Testis (tissue), 5 donors: ENCODE measurements at places on chromosomes 7 and 10.

DNA sequence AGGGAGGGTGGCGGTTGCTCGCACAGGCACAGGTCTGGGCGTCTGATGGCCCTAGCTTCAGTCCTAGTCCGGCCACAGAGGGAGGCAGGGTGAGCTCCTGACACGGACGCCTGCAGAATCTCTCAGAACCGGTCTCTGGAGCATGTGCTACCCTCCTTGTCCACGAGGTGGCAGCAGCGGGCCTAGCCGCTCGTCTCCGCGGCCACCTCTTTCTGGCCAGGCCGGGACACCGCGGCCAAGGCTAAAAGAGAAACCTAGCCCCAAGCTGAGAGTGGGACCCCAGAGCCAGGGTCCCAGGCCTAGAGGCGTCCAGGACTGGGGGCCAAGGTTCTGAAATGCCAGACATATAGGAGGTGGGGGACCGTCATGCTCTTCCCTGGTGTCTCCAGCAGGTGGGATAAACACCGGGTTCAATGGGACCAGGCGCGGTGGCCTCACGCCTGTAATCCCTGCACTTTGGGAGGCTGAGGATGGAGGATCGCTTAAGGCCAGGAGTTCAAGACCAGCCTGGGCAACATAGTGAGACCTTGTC, 3.2 kb upstream of the LAT2 start:
- peak; percentile 91 for DNase-seq

- no peak for DNase-seq
Observed at GRCh38 chr7:106248600-106248999, 36.2 kb downstream of the NAMPT start.

DNA sequence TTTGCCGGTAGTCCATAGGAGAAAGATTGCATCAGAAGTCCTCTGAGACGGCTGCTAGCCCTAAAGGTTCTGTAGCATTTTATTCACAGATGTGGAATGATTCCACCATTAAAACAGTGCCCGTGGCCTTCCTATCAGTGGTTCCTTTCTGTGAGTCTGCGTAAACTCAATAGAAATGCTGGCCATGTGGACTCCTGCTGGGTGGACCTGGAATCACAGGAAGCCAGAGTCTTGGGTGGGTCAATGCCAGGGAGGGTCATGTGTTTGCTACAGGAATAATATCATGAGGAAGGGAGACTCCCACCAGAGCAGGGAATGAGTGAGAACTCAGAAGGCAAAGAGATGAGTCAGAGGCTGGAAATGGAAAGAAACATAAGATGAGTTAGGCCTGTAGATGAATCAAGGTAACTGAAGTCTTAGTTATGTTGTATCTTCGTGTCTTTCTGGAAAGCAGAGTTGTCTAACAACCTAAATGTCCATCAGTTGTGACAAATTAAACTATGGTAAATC, 410.4 kb upstream of the AUTS2 start:
- no peak for DNase-seq

GRCh38 chr7:24756545-24757352, 515 bp downstream of the GSDME start:
- peak; percentile 61 for DNase-seq

DNA sequence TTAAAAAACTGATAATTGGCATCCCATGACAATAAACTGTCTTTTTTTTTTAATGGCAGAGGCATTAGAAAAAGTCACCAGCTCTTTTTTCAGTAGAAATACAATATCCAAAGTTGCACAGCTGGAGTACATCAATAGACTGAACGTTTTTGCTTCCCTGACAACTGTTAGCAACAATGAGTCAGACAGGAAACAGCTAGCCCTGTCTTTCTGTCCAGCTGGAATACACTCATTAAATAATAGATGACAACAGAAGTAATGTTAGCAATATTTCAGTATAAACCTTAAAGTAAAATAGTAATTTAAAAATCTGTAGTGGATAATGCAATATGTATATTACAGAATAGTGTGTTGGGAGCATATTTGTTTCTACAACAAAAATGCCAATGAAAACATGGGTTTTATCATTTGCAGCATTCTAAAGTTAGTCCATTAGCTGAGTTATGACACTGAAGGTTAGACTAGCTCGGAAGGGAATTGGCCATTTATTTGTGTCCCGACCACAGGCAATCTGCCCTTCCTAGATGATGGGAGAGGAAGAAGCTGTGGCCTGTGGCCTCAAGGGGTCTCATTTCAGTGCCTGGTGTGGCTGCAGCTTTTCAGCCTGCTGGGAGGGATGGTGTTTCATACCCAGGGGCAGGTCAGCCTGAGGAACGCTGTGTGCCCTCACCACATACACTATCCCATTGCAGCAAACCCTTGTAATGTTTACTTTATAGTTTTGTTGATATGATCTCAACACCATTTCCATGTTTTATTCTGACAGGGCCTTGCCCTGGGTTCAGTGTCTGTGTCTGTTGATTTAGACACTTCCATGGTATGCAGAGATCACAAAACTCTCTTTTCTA, 173.3 kb downstream of the SLC16A9 start:
- DNase-seq: no peak

GRCh38 chr10:48366261-48366660, 59.8 kb downstream of the MAPK8 start:
- DNase-seq: no peak

- no peak for DNase-seq
Observed at GRCh38 chr10:59319854-59320253, 42.5 kb downstream of the FAM13C start.

DNA sequence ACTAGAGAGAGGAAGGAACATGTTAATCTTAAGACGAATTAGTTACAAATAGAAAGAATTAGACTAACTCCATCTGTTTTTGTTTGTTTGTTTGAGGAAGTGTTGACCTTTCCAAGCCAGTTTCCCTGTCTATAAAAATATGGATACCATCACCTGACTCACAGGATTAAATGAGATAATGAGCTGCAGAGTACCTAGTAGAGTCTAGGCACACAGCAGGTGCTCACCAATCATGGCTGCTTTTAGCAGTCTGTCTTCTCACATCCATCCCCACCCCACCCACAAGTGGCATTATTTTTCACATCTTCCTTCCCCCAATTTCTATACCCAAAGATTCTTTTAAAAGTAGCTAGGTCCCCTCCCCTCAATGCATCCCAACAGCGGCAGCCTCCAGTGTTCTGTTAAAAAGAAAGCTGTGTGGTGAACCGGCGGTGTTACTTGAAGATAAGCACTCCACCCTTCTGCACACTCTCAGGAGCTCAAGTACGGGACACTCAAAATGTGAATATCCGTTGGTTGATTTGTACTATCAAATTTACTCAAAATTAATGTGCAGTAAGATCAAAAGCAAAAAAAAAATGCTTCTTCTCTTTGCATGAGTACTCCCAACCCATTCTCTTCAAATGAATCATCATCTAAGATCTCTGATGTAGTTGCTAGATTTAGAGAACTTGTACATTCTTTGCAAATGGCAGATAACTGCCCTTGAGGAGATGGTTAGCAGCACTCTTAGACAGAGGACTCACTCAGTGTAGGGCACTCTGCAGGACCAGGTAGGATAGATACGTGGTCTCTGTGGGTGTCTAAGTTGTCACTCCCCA, 145.4 kb upstream of the ASAH2 start:
- no peak for DNase-seq

DNA sequence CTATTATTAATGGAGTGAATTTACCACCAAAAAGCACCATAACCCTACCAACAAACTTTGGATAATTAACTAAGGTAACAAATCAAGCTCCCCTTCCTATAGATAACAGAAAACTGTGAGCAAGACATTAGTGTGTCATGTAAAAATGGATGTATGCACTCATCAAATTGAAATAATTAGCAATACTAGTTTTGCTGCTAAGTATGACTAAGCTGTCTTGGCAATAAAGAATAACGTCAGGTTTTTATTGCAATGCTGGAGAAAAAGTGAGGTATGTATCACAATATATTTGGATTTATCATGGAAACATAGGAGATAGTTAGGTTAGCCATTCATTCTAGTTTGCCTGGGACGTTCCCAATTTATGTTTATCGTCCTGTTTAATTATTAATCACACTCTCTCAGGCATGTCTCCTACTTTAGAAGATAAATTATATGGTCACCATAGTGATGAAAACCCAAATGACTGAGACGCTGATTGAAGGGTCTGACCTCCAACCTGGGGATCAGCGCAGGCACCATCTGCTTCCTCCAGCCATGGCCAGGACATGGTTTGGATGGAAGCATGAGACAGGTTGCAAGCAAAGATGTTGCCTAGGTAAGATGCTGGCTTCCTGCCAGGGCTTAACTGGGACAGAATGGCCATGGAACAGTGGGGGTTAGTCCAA, 125.6 kb downstream of the FANK1 start:
- DNase-seq: no peak

- DNase-seq: no peak
Observed at GRCh38 chr10:2837674-2838073, 229.7 kb upstream of the PFKP start.

GRCh38 chr7:42057331-42057730, 179.7 kb downstream of the GLI3 start:
- no peak for DNase-seq

DNA sequence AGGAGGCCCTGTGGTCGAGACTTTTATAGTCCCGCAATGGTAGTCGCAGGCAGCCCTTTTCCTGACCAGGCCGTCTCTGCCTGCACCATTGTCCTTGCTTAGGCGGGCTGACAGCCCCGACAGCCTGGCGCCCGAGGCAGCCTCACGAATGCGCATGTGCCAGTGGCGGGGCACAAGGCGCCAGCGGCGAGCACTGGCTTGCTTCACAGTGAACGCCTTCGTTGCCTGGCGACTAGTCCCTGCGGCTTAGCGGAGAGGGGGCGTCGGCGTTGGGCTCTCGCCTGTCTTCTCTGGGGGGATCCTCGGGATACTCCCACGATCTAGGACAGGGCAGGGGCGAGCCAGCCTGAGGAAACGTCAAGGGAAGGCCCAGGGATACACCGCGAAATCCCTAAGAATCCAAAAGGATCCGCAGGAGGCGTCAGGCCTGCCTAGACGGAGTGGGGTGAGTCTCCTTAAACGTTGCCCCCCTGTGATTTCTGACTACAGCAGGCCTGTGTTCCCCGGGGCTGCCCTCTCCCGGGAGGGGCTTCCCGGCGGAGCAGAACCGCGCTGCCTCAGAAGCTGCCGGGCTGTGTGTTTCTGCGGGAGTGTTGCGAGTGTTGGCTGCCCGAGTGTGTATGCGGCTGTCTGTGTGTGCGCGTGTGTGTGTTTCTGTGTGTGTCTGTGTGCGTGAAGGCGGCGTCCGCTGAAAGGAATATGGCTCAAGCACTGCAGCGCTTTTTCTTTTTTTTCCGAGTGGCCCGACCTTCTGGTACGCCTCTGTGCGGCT, 20.5 kb upstream of the ZNF273 start:
- peak; percentile 75 for DNase-seq

GRCh38 chr7:80098795-80099194, 35.8 kb upstream of the GNAI1 start:
- no peak for DNase-seq

GRCh38 chr7:46139079-46139478, 218.0 kb upstream of the IGFBP3 start:
- DNase-seq: no peak

DNA sequence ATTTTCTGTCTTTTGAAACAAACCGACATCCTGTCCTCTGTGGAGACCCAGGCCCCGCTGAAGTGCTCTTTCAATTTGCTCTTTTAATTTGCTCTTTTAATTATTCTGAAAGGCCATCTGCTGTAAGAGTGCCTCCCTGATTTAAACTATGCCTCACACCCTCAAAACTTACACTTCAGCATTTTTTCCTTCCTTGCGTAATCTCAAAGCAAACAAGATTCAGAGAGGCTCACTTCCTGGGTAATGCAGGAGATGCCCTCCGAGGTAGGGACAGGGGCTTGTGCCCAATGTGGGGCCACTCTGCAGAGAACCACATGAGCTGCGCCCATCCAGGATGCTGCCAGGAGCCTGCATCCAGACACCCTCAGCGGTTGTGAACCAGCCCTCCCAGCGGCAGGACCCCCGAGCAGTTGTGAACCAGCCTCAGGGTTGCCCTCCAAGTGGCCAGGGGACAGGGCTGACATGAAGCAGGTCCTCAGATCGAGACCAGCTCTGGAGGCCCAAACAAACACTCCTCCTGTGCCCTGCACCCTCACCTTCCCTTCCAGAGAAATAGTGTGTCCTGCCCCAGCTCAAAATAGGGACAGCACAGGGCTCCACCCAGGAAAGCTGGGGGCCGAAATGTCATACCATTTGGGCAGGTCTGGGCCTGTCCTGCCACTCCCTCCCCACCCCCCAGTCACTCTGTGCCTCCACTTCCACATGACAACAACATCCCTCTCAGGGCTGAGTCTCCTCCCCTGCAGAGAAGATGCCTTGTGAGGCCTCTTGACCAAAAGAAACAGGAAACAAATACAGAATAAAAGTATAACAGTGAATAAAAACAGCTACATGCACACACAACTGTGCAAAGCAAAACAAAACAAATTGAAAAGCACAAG, 190.4 kb downstream of the PTPRN2 start:
- DNase-seq: no peak

DNA sequence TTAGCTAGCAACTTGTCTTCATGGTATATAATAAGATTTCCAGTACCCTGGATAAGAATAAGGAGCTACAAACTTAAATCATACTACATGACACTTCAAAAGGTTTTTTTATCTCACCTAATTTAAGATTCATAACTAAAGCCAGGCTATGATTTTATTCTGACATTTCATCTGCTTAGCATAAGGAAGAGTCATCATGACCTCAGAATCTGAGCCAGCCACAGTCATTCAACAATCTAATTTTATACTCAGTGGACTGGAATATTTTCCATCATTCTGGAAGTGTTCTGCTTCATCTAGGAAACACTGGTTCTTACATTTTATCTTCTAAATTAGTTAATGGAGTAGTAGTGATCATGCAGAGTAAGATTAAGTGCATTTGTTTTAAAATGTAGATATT, 102.1 kb upstream of the KCND2 start:
- DNase-seq: no peak

- DNase-seq: no peak
Observed at GRCh38 chr10:83943920-83944319, 195.4 kb upstream of the GHITM start.

GRCh38 chr10:35415505-35415904, 79.2 kb downstream of the CCNY start:
- no peak for DNase-seq

DNA sequence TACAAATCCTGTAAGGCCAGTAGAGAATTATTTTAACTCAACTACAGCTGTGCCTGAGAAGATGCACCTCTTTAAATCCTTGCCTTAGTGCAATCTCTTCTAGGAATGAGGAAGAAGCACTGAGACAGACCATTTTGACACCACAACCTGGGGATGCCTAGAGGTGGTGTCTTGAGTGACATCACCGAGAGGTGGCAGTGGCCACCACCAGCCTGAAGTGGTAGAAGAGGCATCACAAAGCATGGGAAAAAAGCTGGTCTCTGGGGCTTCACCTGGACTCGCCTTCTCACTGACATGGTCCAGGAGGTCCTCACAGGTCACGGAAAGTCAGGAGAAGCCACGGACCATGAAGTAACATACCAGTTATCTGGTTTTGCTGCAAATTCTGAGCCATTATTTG, 99.2 kb upstream of the PDLIM1 start:
- DNase-seq: no peak

GRCh38 chr10:23725548-23725947, 286.7 kb downstream of the OTUD1 start:
- no peak for DNase-seq

- no peak for DNase-seq
Observed at GRCh38 chr10:79496896-79497295, 15.4 kb upstream of the EIF5AL1 start.

GRCh38 chr7:104921596-104921995, 92.4 kb upstream of the KMT2E start:
- no peak for DNase-seq

GRCh38 chr7:1752771-1753563, 82.9 kb downstream of the ELFN1 start:
- no peak for DNase-seq
